GM12864 (cell line): ENCODE measurements at places on chromosomes 5 and 9.
A peak's percentile ranks its signal among the peaks of the same experiment; 100 is the strongest.

GRCh38 chr5:54655761-54656160 is 138.2 kb downstream of the SNX18 start:
- no peak for DNase-seq

- no peak for DNase-seq
These were observed 96.2 kb downstream of the TSSK1B start for GRCh38 chr5:113338628-113339027.

GRCh38 chr5:179154991-179155955 is 95.1 kb downstream of the ZNF354C start:
- DNase-seq = no peak

- DNase-seq = no peak
These were observed 25.2 kb downstream of the NKD2 start for GRCh38 chr5:1033606-1034420.

DNA sequence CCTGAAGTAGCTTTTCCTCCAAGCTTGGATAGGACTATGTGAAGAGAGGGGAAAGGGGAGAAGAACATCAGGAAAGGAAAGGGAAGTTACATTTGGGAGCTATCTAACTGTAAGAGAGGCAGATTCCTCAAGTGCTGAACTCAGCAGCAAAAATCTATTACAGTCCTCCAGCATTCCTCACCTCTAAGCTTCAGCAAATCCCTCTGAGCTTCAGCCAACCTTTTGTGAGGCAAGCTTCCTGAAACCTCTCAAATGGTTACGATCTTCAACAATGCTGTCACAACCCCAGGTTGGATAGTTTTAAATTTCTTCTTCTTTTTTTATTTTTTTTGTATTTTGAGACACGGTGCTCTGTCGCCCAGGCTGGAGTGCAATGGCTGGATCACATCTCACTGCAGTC is 2.5 kb upstream of the RNF38 start:
- no peak for DNase-seq

DNA sequence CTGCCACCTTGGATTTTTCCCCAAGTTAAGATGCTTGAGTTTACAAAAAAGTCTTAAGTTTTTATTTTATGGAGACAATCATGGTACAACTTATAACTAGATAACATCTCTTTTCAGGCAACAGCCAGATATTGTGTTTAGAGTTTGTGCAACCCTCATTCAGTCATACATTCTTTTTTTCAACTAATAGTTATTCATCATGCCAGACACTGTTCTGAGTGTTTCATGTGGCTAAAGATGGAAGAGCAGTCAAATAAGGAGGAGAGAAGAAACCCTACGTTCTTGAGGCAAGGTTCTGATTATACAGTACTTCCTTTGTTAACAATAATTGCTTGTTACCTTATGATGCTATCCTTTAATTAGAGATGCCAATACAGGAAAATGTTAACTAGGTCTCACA is 42.1 kb upstream of the ZNF462 start:
- no peak for DNase-seq

GRCh38 chr9:124013309-124014210 is 2.0 kb downstream of the LHX2 start:
- no peak for DNase-seq

GRCh38 chr9:9790216-9790872 is 822.5 kb downstream of the PTPRD start:
- peak; percentile 4 for DNase-seq

DNA sequence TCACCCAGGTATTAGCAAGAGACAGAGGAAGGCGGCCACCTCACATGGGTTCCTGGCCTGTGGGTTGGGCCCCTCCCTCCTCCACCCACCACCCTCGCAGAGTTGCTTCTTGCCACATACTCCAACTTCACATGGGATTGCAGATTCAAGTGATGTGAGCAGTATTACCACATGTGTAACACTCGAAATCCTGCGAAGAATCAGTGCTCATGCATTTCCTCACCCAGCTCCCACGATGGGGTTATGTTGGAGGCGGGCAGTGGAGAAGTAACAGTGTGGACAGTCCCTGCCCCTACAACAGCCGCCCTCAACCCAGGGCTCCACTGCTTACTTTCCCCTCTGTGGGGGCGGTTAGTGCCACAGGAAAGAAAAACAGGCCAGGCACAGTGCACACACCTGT is 3.9 kb upstream of the FBP1 start:
- DNase-seq = no peak

- DNase-seq = no peak
These were observed 42.6 kb upstream of the ADRA1B start for GRCh38 chr5:159873680-159874079.

DNA sequence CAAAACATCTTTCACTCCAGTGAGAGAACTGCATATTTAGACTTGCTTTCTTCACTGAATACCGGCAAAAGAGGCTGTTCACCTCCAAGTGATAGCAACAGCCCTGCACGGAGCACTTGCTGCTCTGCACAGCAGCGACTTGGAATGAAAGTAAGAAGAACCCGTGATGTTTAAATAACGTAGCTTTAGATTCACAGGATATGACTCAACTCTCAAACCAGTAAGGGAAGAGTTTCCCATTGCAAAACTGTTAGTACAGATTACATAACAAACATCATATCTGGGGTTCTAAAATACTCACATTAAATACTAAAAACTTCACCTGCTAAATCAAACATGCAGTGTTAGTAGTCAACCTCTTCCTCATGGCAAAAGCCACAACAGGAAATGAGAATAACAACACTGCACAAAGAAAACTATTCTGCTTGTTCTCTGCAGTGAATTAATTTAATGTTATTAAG is 203.4 kb downstream of the MCTP1 start:
- peak; percentile 73 for DNase-seq

DNA sequence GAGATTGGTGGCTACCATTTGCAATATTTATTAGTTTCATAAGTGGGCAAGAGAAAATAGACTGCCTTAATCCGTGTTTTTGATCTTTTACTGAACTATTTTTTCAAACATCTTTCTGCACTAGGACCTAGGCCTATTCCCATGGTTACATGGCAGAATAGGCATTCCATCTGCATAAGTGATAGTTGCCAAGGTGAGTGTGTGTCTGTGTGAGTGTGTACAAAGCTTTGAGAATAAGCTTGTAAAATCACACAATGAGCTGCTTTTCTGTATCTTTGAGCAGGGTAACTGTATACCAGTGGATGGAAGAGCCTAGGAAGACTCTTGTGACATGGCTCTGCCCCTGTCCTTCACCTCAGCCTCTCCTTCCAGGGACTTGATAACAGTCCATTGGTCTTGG is 92.7 kb downstream of the SGCD start:
- no peak for DNase-seq

DNA sequence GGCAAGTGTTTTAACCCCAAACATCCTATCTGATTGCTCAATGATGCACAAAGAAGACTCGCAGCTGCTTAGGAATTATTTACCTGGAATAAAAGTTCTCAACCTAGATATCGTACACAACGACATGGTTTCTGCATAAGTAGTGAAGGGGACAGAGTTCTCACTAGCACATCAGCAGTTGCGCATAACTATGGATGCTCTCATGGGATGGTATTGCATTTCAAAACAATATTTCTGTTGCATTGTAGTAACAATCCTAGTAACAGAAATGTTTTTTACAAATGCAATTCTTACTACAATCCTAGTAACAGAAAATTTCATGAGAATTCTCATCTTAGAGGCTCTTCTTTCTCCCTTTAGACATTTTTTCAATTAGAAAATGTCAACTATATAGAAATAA is 94.5 kb upstream of the MINAR2 start:
- DNase-seq = no peak

- DNase-seq = no peak
These were observed 18.0 kb upstream of the PLEKHG4B start for GRCh38 chr5:73768-74502.

- no peak for DNase-seq
These were observed 49.8 kb downstream of the SGCD start for GRCh38 chr5:156376751-156377150.

DNA sequence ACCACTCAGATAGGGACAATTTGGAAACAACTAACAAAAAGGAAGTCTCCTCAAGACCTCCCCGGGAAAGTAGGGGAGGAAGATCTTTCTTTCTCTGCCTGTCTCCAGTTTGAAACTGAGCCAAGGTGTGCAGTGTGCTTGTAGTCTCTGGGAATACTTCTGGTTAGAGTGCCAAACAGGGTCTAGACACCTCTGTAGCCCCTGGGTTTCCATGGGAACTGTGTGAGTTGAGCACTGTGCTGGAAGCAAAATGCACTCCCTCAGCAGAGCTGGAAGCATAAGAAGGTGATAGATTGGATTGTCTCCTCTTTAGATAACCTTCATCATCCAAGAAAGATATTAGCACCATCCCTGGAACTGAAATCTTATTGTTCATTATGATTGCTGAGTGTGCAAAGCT is 129.2 kb upstream of the TNPO1 start:
- DNase-seq = no peak

DNA sequence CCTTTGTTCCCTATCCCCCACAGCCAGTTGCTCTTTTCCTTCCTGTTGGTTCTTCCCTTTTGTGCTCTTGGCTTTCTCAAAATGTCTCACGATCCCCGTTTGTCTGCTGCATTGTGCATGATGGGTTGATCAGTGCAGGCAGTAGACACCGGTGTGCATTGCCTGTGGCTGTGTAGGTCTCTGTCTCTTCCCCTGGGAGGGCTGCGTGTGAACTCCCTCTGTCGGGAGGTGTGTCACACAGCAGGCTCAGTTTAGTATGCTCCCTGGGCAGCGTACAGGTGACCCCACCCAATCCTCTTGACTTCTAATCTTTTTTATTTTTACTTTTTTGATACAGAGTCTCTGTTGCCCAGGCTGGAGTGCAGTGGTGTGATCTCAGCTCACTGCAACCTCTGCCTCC is 265.3 kb downstream of the FSTL4 start:
- DNase-seq = no peak

DNA sequence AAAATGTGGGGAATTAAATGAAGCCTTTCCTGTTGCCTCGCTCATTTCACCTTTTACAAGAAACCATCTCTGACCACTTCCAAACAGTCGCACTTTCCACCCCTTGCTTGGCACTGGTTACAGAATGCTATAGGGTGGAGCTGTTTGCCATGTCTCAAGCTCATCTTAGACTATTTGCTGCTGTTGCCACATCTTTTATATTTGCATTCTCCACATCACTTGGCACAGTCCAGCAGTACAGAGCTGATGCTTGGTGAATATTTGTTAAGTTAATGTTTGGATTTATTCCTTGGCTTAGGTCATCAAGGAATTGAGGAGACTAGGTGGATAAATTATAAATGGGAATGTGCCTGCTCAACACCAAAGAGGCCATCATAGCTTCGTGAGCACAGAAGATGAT is 53.2 kb downstream of the GNA14 start:
- no peak for DNase-seq

GRCh38 chr5:61261136-61261535 is 70.9 kb upstream of the ZSWIM6 start:
- no peak for DNase-seq

DNA sequence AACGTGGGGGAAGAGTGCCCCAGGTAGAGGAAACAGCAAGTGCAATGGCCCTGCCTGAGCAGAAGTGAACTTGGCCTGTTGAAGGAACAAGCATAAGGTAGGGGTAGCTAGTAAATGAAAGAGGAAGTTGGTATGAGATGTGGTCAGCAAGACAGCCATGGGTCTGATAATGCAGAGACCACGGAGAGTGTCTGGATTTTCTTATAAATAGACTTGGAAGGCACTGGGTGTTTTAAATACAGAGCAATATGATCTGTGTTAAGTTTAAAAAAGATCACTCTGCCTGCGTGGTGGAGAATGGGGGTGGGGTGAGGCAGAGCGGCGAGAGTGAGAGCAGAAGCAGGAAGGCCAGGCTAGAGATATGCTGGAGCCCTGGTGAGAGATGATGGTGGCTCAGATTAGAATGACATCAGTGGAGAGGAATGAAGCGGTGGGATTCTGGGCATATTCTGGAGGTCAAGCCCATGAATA is 4.2 kb downstream of the ADAM19 start:
- peak; percentile 89 for DNase-seq

DNA sequence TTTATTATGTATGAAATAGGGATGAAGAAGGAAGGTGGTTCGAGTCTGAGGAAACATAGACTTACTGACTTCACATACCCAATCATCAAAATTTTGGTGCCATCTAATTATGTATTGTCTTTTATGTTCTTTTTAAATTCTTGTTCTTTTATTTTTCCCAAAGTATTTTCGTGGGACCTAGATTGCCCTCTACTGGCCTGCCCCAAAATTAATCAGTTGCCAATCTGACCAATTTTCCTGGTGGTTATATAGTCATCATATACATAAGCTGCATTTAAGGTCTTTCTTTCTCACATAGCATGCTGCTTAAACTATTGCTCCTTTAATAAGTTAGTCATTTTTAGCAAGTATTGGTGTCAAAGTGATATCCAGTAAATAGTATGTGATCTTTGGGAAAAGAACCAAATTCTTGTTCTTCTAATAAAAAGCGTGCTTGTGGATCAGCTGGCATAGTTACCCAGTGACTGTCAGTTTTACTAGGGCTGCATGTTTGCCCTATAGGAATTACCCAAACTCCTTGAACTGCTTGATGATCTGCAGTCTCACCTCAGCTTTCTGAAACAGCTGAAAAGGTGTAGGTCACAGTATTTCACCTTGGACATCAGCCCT is 223.5 kb downstream of the SH3GL2 start:
- no peak for DNase-seq

DNA sequence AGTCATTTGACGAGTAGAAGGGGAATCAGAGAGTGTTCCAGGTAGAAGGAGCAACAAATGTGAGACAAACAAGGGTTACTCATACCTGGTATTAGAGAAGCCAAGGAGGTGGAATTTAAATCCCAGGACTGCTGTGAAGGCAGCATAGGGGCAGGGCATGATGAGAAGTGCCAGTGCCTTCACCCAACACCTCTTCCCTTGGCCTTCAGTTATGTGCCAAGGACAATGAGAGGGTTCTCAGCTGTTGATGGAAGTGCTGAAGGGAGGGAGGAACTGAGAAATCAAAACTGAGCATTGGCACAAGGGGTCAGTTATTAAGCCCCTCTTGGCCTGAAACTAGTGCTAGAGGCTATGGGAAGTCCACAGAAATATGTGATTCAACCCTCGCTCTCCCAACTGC is 50.3 kb downstream of the GARNL3 start:
- no peak for DNase-seq

DNA sequence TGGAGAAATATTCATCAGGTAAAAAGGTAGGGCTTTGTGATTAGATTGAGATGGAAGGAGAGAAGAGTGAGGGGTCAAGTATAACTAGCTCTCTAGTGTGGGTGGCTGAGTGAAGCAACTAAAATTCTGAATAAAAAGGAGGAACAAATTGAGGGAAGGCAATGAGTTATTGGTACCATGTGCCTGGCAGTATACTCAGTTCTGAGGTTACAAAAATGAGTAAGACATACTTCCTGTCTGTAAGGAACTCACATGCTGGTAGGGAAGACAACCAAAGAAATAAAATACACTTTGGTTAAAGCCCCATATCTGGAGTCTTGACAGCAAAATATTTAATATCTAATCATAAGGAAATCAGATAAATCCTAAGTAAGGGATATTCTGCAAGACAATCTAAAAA is 476.8 kb upstream of the C9orf72 start:
- DNase-seq = no peak

- DNase-seq = no peak
These were observed 95.8 kb upstream of the NR4A3 start for GRCh38 chr9:99725852-99726251.

- DNase-seq = peak; percentile 85
These were observed 41.8 kb upstream of the KDM4C start for GRCh38 chr9:6715755-6716643.
